ENCODE measurements at places on chromosomes 13 and 19.

DNA sequence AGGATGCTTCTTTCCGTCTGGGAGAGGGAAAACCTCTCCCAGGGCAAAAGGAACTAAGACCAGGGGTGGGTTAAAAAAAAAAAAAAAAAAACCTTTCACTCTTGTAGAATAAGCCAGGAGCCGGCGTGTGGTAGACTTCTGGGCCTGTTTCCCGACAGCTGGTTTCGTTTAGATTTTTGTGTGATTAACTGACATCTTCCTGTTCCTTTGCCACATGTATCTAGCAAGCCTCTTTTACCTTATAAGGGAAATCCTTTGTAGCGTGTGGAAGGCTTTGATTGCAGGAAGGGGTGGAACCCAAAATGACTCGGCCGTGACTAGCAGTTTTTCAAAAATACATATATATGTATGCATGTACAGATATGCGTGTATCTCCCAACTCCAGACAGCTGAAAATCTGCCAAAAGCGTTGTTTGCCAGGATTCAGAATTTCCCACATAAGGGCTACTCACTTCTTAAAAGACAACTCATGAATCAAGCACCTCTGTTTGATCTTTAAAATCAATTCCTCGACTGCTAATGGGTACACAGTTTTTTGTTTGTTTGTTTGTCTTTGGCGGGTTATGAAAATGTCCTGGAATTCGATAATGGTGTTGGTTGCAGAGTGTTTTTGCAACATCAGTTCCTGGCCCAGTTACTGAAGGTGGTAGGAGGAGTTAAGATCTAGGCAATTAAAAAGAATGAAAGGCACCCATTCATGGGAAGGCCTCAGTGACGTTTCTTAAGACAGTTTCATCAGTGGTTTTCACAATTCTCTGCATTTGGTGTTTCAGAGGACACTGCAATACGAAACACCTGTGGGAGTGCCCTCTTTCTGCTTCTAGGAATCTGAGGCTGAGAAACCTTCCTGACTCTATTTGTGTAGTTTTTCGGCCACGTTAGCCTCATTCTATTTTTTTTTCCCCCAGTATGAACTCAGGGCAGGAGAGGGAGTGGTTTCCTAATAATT is 2.7 kb downstream of the TPM4 start:
- DNase-seq: peak; percentile 97

DNA sequence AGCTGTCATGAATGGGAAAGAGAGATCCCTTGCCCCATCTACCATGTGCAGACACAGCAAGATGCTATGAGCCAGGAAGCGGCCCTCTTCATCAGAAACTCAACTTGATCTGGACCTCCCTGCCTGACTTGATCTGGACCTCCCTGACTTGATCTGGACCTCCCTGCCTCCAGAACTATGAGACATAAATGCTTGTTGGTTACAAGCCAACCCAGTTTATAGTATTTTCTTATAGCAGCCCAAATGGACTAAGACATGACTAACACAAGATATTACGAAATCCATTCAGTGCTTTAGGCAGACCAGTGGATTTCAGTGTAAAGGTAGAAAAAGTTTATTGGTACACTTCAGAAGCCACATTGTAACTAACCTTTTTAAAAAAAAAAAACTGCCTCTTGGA is 15.6 kb downstream of the PCID2 start:
- peak; percentile 88 for DNase-seq

- peak; percentile 70 for DNase-seq
These were observed 11.2 kb upstream of the KLK4 start for GRCh38 chr19:50922317-50922853.

DNA sequence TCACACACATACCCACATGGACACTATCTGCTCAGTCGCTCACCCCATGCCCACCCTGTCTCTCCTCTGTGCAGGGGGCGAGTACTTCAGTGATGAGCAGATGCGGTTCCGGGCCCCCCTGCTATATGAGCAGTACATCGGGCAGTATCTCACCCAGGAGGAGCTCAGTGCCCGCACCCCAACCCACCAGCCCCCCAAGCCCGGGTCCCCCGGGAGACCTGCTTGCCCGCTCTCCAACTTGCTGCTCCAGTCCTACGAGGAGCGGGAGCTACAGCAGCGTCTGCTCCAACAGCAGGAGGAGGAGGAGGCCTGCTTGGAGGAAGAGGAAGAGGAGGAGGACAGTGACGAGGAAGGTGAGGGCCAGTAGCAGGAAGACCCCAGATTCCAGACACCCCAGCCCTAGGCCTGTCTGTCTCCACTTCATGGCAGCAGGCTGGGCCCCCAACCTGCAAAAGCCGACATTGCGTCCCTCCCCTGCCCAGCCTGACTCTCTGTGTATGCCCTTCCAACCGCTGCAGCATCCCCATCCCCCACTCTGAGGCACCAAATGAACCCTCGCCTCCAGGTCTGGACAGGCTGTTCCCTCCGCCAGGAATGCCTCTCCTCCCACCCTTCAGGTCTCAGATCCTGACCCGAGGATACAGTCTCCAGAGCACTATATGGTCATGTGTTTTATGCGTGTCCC is 9.7 kb downstream of the CCDC97 start:
- DNase-seq: no peak

- no peak for DNase-seq
These were observed 11.3 kb downstream of the STX10 start for GRCh38 chr19:13138916-13139198.

- peak; percentile 8 for DNase-seq
These were observed 252.2 kb upstream of the SLITRK6 start for GRCh38 chr13:86051134-86052103.

DNA sequence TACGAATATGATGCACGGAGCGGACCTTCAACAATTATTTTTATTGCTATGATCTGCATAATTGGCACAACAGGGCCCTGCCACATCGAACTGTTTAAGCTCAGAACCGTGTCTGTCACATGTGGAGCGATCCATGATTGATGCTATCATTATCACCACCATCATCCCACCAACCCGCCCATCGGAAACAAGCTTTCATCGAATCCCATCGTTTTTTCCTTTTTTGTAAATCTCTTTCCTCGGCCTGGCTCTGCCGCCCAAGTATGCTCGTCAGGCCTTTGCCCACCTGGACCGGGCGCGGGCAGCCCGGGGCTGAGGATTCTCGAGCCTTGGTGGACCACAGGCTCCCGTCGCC is 533 bp upstream of the DCAF15 start:
- no peak for DNase-seq

GRCh38 chr13:103349211-103349980 is 283.2 kb upstream of the SLC10A2 start:
- no peak for DNase-seq

GRCh38 chr19:31092274-31092673 is 257.0 kb downstream of the TSHZ3 start:
- DNase-seq: no peak

DNA sequence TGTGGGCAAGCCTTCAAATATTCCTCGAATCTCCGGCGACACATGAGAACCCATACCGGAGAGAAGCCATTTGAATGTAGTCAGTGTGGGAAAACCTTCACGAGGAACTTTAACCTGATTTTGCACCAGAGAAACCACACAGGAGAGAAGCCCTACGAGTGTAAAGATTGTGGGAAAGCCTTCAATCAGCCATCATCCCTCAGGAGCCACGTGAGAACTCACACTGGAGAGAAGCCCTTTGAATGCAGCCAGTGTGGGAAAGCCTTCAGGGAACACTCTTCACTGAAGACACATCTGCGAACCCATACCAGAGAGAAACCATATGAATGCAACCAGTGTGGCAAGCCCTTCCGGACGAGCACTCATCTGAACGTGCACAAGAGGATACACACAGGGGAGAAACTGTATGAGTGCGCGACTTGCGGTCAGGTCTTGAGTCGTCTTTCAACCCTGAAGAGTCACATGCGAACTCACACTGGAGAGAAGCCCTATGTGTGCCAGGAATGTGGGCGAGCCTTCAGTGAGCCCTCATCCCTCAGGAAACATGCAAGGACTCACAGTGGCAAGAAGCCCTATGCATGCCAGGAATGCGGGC is 28.8 kb downstream of the ZNF333 start:
- DNase-seq: no peak
